NCI-H526 treated with DMSO at 0.1 percent for 48 hours (cell line): ENCODE measurements at places on chromosomes 3 and 15.

GRCh38 chr3:197519801-197520211, 36.0 kb downstream of the BDH1 start:
- no peak for DNase-seq

DNA sequence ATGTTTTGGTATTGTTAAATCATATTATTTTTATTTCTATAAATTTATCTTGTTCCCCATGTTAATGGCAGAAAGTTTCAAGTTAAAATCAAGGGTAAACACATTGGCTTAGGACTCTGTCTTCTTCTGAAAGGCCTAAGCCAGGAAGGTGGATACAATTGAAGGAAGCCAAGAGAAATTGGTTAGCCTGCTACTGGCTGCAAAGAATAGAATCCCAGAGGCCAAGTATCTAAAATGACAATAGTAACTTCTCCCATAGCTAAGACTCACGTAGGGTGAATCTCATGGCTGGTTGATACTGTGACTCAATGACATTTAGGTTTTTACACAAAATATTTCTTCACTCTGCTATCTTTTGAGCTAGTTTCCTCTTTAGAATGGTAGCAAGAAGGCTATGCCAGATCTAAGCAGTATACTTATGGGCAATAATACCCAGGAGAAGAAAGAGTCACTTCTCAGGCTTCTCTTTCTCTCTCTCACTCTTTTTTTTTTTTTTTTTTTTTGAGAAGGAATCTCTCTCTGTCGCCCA, 621.5 kb upstream of the TBL1XR1 start:
- no peak for DNase-seq

GRCh38 chr15:68404056-68404798, 27.7 kb downstream of the ITGA11 start:
- DNase-seq, result no peak

DNA sequence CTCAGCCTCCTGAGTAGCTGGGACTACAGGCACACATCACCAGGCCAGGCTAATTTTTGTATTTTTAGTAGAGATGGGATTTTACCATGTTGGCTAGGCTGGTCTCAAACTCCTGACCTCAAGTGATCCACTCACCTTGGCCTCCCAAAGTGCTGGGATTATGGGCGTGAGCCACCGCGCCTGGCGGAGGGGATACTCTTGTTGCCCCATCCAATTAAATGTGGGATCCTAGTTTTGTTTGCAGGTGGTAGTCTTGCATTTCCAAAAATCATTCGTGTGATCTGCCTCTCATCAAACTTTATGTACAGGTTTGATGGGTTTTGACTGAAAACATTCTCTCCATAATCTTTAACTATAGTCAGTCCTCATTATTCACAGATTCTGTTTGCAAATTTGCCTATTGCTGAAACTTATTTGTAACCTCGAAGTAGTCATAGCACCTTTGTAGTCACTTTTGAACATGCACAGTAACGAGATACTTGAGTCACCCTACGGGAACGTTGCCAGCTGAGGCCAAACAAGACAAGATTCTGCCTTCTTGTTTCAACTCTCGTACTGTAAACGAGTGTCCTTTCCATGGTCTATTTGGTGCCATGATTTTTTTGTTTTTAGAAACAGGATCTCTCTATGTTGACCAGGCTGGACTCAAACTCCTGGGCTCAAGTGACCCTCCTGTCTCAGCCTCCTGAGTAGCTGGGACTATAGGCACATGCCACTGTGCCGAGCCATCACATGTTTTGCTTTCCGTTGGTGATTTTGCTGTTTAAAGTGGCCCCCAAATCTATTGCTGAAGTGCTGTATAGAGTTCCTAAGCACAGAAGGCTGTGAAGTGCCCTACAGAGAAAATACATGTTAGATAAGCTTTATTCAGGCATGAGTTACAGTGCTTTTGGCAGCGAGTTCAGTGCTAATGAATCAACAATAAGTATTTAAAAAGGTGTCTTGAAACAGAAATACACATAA, 8.1 kb upstream of the MAPK6 start:
- DNase-seq, result no peak

DNA sequence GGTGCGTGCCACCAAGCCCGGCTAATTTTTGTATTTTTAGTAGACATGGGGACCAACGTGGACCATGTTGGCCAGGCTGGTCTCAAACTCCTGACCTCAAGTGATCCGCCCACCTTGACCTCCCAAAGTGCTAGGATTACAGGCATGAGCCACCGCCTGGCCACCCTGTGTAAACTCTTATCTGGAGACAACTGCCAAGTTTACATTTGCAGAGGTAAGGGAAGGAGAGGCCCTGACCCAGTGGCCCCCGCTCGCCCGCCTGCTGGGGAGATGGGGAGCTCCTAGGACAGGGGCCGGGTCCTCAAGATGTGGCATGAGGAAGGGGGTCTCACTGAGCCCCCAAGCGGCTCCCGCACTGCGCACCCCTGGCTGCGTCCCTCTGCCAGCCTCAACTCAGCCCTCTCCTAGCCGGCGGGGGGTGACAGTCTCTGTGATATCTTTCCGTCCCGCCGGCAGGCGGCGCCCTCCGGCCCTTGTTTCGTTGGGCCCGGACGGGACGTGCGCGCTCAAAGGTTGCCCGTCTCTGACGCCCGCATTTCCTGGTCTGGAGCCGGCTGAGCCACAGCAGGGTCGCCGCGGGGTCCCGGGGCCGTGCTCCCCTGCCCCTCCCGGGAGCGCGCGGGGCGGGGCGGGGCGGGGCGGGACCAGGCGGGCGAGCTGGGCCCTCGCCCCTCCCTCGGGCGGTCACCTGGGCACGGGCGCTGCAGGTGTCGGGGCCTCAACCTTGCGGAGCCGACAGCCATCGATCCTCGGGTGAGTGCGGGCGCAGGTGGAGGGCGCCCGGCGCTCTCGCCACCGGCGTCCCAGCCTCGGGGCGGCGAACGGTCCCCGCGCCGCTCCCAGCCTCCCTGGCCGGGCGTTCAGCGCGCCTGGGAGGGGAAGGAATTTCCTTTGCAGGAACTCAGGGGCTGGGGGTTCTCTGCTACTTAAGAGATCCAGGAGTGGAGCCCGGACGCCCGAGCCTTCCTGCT, at the start of gene GPR160:
Gene GPR160 (plus strand): TSS at position 533 of the 971 bp plus-strand sequence. CDS start 45,978 bp downstream, outside the sequence.
- DNase-seq, result peak; percentile 75

DNA sequence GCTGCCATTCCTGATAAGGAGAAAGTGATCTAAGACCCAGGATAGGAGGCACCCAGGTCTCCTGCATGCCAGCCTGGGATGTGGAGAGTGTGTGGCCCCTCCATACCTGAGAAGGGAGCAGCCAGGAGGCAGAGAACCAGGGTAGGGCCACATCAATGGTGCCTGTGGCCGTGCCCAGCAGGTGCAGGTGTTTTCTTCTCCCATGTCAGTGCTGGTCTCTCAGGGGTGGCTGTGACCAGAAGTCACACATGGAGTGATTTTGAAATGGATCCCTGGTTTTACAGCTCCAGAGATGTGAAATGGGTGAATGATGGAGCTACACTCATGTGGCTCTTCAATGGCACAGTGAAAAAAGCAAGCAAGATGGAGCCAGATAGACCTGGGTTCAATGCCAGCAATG, 3.3 kb upstream of the ISL2 start:
- DNase-seq, result no peak

- DNase-seq, result no peak
These were observed 283.9 kb downstream of the UBE2E2 start for GRCh38 chr3:23487015-23487414.

GRCh38 chr3:66489581-66489980, 11.2 kb downstream of the LRIG1 start:
- DNase-seq, result no peak

DNA sequence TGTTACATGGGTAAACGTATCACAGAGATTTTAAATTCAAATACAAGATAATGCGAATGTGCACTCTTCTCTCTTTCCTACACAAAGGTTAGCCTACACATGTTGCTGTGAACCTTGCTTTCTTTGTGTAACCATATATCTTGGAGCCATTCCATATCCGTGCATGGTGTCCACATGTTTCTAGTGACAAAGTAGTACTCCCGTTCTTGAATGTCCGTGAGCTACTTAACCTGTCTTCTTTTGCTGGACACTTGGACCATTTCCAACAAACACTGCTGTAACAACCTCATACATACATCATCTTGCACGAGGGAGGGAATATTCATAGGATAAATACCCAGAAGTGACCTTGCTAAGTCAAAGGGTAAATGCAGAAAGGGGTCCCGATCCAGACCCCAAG, 75.0 kb downstream of the STRIT1 start:
- no peak for DNase-seq

- DNase-seq, result peak; percentile 76
These were observed at the start of the genes PIGB and PIGBOS1 for GRCh38 chr15:55318588-55319494. Gene PIGB, plus strand, starts transcription at chr15:55319222. Its CDS starts 29 bp downstream, at chr15:55319251. Gene PIGBOS1, minus strand, starts transcription at chr15:55319123. Its CDS starts 1,331 bp downstream, at chr15:55317792.

DNA sequence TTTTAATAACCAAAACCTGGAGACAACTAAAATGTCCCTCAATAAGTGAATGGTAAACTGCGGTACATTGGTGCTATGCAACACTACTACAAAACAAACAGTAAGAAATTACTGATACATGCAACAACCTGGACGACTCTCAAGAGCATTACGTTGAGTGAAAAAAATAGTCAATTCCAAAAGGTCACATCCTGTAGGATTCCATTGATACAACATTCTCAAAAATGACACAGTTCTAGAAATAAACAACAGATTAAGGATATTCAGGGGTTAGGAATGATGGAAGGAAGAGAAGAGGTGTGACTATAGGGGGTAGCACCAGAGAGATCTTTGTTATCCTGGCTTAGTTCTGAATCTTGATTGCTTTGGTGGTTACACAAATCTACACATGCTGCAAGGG, 72.2 kb downstream of the ZNF148 start:
- DNase-seq, result no peak
